ENCODE measurements at places on chromosomes 3 and 15.

GRCh38 chr3:43364926-43365325, 78.6 kb downstream of the SNRK start:
- DNase-seq: no peak

GRCh38 chr15:45637552-45638033, 2.8 kb downstream of the SQOR start:
- peak; percentile 89 for DNase-seq

DNA sequence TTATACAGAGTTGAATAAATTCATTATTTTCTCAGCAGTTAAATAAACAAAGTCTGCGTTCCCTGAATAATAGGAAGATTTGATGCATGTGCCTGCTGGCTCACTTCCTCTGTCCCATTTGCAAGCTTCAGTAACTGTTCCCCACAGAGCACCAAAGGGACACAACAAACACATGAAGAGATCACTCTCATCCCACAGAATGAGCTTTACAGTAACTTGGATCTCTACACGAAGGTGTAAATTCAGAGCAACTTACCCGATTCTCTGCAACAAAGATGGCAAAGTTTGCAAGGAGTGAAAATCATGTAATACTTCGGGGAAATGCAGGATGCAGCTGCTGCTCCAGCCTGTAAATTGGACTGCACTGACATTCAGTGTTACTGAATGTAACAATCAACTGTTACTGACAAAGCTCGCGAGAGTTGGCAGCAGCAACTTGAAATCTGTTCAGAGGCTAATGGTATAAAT, at the start of gene BCHE:
Gene BCHE, minus strand, starts transcription at position 366 of the 468 bp plus-strand sequence. CDS start 6,390 bp downstream, outside the sequence.
- DNase-seq: no peak

DNA sequence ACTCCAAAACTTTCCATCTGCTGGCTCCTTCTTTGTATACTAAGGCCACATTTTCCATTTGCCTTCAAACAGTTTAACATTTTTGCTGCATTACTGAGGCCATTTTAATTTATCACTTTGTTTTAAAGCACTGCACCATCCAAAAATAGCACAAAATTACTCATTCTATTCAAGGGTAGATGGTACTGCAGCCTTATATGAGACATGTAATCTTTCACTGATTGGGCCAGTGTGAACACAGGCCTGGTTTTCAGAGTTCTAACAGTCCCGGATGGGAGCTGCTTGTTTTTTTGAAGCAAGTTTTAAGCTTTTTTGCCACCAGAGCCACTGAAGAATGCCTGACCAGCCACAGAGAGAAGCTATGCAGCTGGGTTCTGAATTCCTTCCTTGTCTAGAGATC, 172.3 kb upstream of the TSC22D2 start:
- DNase-seq: no peak

- DNase-seq: no peak
Measured at GRCh38 chr3:195570344-195570743, 13.4 kb downstream of the APOD start.

DNA sequence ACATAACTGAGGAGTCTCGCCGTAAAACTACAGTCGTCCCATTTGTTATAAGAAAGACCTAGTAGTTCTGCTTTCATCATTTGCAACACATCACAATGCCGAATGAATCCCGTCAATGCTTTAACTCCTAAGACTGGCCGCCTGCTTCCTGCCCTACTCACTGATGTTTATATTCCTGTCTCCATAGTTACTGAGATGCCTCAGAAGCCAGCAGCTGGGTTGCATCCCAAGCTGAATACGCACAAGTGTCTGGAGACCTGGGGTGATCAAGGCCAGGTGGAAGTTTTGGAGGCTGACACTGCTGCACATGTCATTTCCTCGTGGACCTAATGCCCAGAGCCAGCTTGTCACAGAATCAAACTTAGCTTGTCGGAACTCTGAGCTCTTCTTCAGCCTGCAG, 95.2 kb upstream of the UBE2E1 start:
- DNase-seq: no peak

GRCh38 chr3:109644332-109644731, 307.0 kb upstream of the DPPA4 start:
- DNase-seq: no peak

DNA sequence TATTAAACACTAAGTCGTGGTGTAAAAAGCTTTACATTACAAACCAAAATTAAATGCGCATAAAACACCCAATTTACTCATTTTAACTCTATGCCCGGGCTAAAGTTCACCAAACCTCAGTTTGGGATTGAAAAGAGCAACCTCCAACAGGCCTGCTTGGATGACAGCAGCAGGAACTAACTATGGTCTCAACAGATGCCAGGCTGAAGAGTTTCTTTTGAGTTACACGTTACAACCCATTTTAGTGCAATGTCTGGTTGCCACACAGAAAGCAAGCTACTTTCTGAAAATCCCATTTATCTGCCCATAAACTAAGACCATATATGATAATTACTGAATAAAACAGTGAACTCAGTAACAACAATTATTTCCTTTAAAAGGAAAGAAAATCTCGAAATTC, 2.2 kb downstream of the SATB1 start:
- no peak for DNase-seq

- DNase-seq: no peak
Measured at GRCh38 chr15:68608206-68608843, 29.5 kb downstream of the CORO2B start.

- DNase-seq: no peak
Measured at GRCh38 chr3:127734754-127735473, 62.2 kb downstream of the ABTB1 start.

- DNase-seq: no peak
Measured at GRCh38 chr3:22296601-22297000, 545.6 kb upstream of the ZNF385D start.

DNA sequence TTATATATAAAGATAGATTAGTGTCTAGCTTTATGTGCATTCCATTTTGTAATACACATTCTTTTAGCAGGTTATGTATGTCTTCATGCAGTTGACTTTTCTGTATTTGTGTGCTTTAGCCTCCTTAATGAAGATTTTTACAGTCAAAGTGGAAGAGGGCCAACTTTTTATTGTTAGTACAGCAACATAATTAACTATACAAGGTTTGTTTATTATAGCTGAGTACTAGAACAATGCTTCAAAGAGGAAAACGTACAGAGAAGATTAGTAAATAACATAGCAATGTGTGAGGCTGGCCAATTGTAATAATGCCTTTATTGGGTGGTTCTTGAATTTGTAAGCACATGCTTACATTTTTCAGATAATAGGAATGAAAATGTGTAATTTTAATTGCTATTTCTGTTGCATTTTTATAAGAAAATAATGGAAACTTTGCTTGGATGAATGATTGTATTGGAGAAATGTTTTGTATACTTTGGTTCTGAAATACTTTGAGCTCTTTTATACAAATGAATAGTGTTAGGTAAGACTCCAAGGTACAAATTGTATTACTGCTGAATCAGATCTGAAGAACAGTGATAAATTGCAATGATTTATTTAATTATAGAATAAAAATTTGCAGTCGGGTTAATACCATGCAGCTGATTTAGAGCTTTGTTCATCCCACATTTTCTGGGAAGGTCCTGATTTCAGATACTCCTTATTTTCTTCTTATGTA, 41.4 kb downstream of the UBE2E2 start:
- DNase-seq: no peak

DNA sequence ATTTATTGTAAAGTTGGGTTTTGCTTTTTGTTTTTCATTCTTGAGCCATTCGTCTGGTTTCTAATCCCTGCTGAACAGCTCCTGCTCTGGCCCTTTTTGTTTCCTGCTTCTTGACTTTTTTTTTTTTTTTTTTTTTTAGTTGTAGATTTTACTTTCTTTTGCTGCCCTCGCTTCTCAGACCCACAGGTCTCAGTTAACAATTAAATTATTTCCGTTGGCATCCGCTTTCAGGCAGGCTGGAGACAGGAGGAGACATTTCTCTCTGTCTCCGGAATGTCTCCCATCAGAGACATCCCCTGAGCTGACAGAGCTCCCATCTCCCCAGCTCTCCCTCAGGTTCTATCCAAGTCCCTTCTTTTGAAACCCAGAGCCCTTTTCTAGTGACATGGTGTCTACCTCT, 68.6 kb downstream of the SLC6A6 start:
- DNase-seq: no peak

GRCh38 chr3:107822308-107822707, 268.5 kb downstream of the CD47 start:
- DNase-seq: no peak
